Daoy (cell line): ENCODE measurements at places on chromosomes 3 and 15. TPM values are rescaled to one million over a fixed set of nuclear protein-coding genes. Genes with fewer than 3 reads are reported as not detected.

DNA sequence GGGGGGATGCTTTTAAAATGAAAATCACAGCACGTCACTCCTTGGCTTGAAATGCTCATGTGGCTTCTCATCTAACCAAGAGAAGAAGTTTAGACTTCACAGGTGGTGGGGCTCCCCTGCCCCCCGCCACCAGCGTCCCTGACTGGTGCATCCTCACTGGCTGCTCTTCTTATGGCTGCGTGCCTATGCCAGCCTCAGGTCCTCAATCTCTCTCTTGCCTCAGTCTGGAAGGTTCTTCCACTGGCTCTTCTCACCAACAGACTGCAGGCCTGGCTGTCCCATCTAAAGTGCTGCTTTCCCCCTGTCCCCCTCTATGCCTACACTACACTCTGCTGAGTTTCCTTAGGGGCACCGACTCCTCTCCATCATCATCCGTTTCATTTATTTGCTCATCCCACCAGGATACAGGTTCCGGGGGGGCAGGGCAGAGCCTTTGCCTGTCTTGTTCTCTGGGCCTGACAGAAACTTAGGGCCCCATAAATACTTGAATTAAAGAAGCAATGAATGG lies 20.6 kb downstream of the ABTB1 start:
- DNase-seq = no peak

GRCh38 chr3:46998852-46999515 lies 19.5 kb downstream of the NBEAL2 start:
- no peak for DNase-seq

- no peak for DNase-seq
Measured at GRCh38 chr3:186540835-186541226, 3.3 kb downstream of the CRYGS start.

- no peak for DNase-seq
Measured at GRCh38 chr15:74217907-74218885, 15.6 kb upstream of the STRA6 start.

GRCh38 chr3:138833899-138834595 lies 681 bp downstream of the PIK3CB start:
- no peak for DNase-seq

- DNase-seq = peak; percentile 17
Measured at GRCh38 chr15:70882361-70882760, 9.9 kb downstream of the THAP10 start.

DNA sequence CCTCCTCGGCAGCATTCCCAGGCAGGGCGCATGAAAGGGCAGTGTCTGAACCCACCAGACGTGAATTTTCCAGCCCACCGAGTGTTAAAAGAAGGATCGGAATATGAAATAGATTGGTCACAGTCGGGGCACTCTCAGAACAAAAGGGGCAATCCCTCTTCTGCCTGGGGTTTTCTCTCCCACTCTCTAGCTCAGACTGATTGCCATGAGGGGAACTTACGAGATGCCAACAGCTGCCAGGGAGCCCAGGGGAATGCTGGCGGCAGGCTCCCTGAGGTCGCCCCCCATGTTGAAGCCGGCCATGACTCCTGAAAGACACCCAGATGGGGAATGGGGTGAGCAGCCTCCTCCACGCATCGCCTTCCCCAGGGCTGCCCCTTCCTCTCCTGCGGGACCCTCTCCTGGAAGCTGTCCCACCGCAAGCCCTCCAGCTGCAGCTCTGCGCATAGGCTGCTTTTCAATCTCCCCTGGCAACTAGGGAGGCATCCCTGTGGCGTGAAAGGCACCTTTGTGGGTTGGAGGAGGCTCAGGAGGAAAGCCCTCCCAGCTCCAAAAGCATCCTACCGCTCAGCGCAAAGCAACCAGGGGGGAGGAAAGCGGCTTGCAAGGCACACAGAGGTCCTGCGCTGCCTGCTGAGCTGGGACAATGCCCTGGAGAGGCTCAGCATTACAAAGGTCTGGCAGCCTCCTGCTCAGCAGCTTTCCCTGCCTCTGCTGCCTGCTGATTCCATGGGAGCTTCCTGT lies 64.8 kb upstream of the HEG1 start:
- peak; percentile 42 for DNase-seq

- DNase-seq = no peak
Measured at GRCh38 chr3:53489787-53490458, 4.5 kb upstream of the CACNA1D start.

- no peak for DNase-seq
Measured at GRCh38 chr3:33699275-33699674, 18.8 kb downstream of the CLASP2 start.

DNA sequence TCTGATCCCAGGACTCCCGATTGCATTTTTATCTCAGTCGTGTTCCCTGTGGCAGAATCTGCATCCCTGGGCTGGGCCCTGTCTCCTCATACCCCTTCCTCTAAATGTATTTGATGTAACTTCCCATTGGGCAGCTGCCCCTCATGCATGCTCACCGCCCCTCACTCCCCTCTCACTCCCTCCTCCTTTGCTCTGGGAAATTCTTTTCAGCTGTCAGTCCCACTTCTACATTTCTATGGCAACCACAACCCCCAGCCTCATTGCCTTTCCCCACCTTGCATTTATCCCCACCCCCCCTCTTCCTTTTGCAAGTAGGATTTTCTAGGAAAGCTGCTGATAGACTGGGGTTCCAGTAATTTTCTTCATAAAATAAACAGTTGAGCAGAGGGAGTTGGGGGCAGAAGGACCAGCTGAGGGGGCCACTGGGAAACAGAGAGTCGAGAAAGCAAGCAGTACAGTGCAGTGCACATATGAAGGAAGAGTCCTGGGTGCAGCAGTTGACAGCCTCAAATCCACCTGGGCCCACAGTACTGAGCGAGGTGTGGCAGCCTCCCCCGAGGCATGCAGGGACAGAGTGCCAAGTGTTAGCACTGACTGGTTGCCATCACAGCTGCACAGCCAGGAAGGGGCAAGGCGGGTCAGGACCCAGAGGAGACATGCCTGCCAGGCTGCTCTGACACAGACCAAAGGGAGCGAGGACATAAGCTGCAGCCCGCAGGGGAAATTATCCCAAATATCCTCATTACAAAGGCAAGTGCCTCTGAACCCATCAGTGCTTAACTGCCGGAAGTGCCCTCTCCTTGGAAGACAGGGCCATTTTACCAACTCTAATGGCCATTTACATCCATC lies 476.3 kb downstream of the EPHB1 start:
- no peak for DNase-seq

- DNase-seq = no peak
Measured at GRCh38 chr3:135944831-135945230, 20.7 kb upstream of the PPP2R3A start.

DNA sequence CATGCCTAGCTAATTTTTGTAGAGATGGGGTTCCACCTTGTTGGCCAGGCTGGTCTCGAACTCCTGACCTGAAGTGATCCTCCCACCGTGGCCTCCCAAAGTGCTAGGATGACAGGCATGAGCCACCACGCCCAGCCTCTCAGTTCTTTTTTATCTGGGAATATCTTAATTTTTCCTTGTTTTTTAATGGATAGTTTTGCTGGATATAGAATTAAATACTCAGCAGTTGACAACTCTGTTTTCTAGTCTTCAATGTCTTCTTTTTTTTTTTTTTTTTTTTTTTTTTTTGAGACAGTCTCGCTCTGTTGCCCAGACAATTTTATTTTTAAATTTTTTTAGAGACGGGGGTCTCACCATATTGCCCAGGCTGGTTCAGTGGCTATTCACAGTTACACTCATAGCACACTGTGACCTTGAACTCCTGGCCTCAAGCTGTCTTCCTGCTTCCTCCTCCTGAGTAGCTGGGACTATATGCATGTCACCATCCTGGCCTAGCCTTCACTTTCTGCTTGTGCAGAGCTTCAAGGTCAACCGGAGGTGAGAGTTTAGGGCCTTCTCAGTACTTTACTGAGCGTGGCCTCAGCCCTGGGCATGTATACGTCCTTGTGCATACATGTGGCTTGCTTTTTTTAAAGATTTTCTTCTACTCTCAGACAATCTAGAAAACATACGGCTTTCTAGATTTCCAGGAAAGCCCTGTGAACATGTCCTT lies 120.5 kb downstream of the ZNF609 start:
- DNase-seq = no peak

INSYN1 gene
- 0.06 and 0.21 TPM in 2 replicates for total RNA-seq

SEMA3G gene
- 0.34 TPM in 1 of 2 replicates, not detected in the other for total RNA-seq

NPAP1 gene
- total RNA-seq = 0.03 and 0.17 TPM in 2 replicates
